NCI-H1436 treated with DMSO at 0.1 percent for 48 hours (cell line): ENCODE measurements at places on chromosomes 12 and 14.

GRCh38 chr14:54627219-54627539 lies 60.3 kb downstream of the SAMD4A start:
- no peak for DNase-seq

GRCh38 chr12:75923964-75924666 lies 107.5 kb downstream of the PHLDA1 start:
- no peak for DNase-seq

GRCh38 chr12:47249082-47249481 lies 169.3 kb upstream of the AMIGO2 start:
- no peak for DNase-seq

- DNase-seq = no peak
These were observed 94.0 kb downstream of the TSPAN9 start for GRCh38 chr12:3171195-3171591.

- no peak for DNase-seq
These were observed 141.3 kb upstream of the PLEKHG7 start for GRCh38 chr12:92561543-92561899.

- DNase-seq = no peak
These were observed 39.7 kb upstream of the GZMB start for GRCh38 chr14:24673534-24674203.

- DNase-seq = no peak
These were observed 36.3 kb upstream of the PPM1A start for GRCh38 chr14:60212503-60213371.

DNA sequence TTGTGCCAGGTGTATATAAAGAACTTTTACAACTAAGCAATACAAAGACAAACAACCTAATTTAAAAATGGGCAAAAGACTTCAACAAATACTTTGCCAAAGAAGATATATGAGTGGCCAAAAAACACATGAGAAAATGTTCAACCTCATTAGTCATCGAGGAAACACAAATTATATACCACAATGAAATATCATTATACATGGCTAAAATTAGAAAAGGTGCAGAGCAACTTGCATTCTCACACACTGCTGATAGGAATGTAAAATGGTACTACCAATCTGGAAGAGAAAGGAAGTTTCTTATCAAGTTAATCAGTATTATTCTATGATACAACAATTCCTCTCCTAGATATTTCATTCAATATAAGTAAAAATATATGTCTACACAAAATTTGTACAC lies 131.6 kb upstream of the FRMD6 start:
- DNase-seq = no peak

DNA sequence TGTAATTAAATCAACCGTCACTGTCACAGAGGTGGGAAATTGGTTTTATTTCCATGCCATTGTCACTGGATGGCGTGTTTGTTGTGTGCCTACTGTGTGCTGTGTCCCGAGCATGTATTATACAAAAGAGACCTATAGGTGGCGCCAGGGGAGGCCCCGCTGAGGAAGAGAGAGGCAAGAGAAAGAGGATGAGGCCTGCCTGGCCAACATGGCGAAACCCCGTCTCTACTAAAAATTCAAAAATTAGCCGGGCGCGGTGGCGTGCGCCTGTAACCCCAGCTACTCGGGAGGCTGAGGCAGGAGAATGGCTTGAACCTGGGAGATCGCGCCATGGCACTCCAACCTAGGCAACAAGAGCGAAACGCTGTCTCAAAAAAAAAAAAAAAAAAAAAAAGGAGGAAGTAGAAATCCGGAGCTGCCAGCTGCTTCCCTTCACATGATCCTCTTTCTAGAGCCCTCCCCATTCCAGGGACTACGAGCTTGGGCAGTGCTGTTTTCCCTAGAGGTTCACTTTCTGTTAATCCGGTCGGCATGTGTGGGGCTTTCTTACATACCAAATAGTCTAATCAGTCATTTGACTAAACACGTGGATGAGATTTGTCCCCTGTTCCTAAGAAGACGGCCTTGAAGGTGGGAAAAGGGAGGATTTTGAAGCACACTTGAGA lies 6.4 kb upstream of the CCDC175 start:
- no peak for DNase-seq

DNA sequence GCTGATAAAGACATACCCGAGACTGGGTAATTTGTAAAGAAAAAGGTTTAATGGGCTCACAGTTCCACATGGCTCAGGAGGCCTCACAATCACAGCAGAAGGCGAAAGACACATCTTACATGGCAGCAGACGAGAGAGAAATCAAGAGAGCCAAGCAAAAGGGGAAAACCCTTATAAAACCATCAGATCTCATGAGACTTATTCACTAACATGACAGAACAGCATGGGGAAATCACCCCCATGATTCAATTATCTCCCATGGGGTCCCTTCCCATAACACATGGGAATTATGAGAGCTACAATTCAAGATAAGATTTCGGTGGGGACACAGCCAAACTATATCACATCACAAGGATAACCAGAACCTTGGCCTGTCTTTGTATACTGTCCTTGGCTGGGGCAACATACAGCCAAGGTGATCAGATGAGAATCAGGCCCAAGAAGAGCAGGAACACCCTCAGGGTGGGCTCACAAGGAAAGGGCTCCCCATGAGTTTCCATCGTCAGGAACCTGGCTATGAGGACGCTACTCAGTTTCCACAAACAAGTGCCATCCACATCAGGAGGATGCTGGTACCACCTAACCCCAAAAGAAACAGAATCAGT lies 152.7 kb downstream of the FOXN3 start:
- no peak for DNase-seq

DNA sequence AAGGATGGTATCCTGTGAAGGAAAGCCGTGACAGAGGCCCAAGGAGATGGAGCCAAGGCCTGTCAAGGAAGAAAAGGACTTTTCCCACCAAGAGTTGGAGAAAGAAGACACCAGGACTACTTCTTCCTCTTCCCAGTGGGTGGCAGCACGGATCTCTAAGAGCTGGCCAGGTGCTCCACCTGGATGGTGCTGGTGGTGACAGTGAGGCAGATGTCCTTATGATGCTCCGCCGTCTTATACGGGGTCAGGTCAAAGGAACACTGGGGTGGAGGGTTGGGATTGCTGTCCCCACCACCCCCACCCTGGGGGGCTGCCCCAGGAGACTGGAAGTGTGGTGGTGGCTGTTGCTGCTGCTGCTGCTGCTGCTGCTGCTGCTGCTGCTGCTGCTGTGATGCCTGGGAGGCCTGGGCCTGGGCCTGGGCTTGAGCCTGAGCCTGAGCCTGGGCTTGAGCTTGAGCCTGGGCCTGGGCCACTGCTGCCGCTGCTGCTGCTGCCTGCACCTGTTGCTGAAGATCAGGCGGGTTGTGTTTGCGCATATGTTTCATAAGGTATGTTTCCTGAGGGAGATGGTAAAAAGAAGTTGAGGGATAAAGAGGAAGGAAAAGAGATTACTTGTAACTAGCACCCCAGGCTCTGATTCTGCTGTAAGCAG lies 4.8 kb upstream of the ING4 start:
- DNase-seq = no peak

- DNase-seq = no peak
These were observed 213.3 kb upstream of the FKBP4 start for GRCh38 chr12:2581293-2582045.

DNA sequence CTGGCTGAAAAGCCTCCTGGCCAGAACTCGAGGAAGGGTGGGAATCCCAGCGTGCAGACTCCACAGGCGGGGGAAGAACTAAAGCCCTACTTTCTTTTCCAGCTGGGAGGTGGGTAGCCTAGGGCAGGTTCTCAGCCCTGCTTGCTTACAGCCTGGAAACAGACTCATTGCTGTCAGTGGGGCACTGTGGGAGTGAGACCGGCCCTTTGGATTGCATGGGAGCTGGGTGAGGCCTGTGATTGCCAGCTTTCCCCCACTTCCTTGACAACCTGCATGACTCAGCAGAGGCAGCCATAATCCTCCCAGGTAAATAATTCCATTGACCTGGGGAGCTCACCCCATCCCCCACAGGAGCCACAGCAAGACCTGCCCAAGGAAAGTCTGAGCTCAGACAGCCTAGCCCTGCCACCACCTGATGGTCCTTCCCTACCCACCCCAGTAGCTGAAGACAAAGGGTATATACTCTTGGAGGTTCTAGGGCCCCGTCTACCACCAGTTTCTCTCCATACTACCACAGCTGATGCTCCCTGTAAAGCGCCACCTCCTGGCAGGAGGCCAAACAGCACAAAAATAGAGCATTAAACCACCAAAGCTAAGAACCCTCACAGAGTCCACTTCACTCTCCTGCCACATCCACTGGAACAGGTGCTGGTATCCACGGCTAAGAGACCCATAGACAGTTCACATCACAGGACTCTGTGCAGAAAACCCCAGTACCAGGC lies 294.1 kb downstream of the SEC23A start:
- DNase-seq = no peak

- DNase-seq = no peak
These were observed 3.0 kb upstream of the SERPINA1 start for GRCh38 chr14:94391281-94391975.

DNA sequence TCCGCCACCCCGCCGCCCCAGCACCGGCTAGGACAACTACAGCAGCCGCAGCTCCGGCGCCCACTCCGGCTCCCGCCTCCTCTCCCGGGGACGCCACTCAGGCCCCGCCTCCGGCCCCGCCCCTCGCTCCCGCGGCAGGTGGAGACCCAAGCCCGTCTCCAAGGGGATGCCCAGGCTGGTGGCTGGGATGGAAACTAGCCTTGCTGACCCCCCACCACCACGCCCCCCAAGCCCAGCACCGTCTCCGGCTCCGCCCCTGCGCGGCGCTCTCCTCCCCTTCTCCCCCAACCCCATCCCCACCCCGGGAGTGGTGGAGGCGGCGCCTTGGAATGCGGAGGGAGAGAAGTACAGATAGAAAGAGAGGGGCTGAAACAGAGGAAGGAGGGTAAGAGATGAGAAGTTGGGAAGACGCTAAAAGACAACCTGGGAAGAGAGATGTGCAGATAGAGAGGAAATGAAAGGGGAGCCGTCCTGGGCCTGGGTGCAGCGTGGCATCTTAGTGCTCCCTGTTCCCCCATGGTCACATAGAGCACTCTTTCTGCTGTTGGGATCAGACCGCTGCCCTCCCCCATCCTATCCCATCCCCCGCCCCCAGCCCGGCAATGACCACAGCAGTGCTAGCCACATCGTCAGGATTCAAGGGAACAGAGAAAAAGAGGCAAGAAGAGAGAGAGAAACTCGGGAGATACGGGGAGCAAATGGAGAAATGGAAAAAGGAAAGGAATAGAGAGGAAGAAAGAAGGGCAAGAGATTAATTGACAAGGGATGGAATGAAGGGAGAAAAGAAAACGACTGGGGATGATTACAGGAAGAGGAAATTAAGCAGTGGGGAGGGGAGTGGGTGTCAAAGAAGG lies at the start of gene ITGA7:
TSS of gene ITGA7 (minus strand) at position 64 of the 854 bp plus-strand sequence. CDS start 222 bp downstream, outside the sequence.
- peak; percentile 26 for DNase-seq

DNA sequence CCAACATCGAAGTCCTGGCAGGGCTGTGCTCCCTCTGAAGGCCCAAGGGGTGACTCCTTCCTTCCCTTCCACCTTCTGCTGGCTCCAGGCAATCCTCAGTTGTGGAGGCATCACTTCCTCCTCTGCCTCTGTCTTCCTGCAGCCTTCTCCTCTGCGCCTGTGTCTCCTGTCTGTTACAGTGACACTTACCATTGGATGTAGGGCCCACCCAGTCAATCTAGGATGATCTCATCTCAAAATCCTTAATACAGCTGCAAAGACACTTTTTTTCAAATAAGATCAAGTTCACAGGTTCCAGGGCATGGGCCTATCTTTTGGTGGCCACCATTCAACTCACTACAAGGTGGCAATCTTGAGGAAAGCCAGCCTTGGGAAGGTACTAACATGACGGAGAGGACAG lies 155.1 kb downstream of the ESRRB start:
- no peak for DNase-seq

GRCh38 chr12:117994551-117995438 lies 21.7 kb upstream of the RFC5 start:
- DNase-seq = no peak

DNA sequence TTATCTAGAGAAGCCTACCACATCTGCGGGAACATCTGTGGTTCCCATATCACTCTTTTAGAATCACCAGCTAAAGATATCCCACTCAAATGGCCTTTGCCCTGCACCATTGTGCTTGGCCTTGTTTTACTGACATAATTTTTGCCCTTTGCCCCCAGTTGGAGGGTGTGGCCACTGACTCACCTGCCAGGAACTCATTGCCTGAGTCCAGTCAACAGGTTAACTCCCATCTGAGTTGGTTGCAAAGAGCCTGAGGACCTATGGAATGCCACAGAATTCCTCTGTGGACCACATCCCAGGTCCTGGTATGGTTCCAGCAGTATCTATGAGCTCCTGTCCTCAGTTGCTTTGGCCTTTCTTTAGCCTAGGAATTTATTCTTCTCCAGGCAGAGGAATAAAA lies 55.7 kb upstream of the PTGR2 start:
- no peak for DNase-seq

GRCh38 chr14:38481952-38482678 lies 226.2 kb upstream of the CLEC14A start:
- DNase-seq = no peak

GRCh38 chr12:121632069-121632970 lies 6.0 kb downstream of the ORAI1 start:
- DNase-seq = no peak

- no peak for DNase-seq
These were observed 43.0 kb upstream of the GLIPR1 start for GRCh38 chr12:75437564-75437963.

DNA sequence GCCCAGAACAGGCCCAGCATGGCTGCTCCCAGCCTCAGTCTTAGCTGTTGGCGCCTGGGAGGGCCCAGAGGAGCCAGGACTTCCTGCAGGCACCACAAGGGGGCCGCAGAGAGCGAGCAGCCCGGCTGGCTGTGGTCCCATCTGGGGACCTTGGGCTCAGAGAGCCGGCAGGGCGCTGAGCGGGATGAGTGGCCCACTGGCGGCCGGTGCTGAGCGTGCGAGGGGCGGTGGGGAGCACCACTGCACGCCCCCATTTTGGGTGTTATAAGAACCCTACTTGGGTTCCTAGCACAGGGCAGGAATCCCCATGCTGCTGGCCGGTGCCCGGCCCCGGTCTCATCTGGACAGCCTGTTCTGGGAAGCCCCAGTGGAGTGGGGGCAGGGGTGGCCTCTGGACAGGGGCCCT lies 25.9 kb upstream of the CRIP2 start:
- DNase-seq = no peak

DNA sequence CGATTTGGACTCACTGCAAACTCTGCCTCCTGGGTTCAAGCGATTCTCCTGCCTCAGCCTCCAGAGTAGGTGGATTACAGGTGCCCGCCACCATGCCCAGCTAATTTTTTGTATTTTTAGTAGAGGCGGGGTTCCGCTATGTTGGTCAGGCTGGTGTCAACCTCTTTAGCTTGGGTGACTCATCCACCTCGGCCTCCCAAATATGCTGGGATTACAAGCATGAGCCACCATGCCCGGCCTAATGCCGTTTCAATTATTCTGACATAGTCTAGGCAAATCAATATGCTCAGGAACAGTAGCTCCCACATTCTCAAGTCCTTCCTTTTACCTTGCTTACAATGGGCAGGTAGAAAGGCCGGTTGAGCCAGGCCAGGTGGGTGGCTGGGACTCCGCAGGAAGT lies 82.0 kb upstream of the EEA1 start:
- DNase-seq = no peak

GRCh38 chr12:16189849-16190248 lies 87.6 kb downstream of the SLC15A5 start:
- no peak for DNase-seq

DNA sequence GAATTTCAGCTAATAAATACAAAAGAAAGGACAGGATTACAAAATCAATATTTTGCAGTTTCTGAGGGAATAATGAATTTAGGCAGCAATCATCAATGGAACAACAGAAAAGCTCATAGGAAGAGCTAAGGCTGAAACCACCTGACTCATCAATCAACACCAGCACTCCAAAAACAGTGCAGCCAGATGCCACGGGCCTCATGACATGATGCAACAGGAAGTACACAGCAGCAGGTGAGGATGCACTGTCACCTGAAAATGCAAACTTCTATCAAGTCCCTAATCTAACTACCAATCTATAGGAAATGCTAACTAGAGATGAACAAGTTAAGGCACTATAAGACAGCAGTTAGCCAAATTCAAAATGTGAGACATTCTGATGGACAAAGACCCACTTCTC lies 21.7 kb downstream of the GNS start:
- DNase-seq = no peak
